Hepatic stellate cell (primary cell): ENCODE measurements at places on chromosomes 7 and 10.

DNA sequence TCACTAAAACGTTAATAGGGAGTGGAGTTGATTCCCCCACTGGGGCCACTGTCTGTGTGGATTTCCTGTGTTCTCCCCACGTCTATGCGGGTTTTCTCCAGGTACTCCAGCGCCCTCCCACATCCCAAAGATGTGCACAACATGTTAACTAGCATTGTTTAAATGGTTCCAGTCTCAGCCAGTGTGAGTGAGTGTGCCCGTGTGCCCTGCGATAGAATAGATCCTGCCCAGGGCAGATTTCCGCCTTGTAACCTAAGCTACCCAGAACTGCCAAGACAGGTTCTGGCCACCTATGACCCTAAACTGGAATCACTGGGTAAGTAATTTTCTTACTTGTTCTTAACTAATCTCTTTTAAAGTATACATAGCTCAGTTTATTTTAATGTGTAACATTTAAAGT, 58.5 kb downstream of the CCDC6 start:
- DNase-seq = no peak

DNA sequence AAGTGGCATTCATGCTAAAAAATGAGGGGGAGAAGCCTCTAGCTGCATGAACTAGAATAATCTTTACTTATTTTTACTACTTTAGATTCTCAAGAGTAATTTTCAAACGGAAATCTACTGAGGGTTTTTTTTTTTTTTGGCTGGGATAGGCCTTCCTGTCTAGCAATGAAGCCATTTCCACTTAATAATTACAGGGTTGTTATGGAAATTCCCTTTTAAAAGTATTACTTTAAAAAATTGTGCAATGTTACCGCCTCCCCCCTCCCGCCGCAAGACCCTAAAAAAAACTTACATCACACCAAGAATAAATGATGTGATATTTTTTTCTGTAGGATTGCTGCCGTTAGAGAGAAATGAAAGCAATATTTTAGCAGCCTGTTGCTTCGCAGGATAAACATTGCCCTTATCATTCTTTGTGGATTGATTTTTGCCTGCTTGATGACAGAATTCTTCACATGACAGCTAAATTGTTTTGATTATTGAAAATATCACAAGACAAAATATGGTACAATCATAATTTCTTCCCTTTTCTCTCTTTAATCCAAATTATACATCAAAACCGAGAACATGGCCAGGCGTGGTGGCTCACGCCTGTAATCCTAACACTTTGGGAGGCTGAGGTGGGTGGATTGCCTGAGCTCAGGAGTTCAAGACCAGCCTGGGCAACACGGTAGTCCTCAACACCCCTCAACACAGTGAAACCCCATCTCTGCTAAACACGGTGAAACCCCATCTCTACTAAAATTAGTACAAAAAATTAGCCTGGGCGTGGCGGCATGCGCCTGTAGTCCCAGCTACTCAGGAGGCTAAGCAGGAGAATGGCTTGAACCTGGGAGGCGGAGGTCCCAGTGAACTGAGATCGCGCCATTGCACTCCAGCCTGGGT, 32.8 kb downstream of the ARL4A start:
- DNase-seq = no peak

DNA sequence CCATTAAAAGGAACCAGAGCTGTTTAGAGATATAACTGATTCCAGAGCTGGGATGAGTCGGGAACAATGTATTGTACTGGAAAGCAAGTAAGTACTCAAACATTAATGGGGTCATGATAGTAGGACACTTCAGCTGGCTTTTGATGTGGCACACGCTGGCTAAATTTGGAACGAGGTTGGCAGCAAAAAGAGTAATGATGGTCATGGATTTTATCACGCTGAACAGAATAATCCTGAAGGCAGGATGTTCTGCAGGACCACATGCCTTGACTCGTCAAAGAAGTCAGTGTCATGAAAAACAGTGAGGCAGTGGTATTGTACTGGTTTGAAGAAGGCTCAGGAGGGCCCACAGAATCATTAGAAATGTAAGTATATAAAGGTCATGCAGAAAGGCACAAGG, 220.3 kb downstream of the SNX13 start:
- DNase-seq = no peak

DNA sequence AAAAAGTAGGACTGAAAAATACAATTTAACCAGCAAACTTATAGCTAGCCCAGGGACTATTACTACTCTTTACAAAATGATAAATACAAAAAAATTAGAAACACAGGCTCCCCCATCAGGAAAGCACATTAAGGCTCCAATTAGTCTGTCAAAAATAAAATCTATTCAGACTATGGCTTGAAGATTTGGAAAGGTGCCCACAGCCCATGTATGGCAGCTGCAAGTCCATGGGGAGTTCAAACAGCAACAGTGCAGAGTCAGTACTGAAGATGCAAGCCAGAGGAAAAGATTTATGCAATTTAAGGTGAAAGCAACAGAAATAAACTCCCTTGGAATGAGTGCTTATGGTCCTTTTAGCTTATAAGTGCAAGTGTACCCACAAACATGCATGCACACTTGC, 29.7 kb downstream of the IMMP2L start:
- no peak for DNase-seq

GRCh38 chr10:48463318-48464003, 141.4 kb downstream of the ARHGAP22 start:
- peak; percentile 72 for DNase-seq

- no peak for DNase-seq
Measured at GRCh38 chr7:80053124-80053523, 81.5 kb upstream of the GNAI1 start.

DNA sequence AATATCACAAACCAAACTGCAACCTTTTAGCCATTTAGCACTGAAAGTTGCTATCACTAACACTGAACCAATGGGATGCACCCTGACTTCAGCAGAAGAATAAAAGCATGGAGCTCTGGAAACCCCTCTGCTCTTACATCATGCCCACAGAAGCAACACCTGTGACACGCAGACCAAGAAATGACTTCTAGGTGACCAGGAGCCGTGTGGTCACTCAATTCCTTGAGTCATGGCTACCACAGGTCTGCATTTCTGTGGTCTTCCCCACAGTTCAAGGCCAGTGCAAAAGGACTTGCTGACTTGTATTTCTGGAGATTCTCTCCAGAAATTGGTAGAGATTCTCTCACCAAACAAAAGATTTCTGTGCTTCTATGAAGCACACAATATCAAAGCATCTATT, 38.3 kb downstream of the NRCAM start:
- no peak for DNase-seq

- no peak for DNase-seq
Measured at GRCh38 chr10:102324061-102324460, 71.4 kb upstream of the NFKB2 start.

DNA sequence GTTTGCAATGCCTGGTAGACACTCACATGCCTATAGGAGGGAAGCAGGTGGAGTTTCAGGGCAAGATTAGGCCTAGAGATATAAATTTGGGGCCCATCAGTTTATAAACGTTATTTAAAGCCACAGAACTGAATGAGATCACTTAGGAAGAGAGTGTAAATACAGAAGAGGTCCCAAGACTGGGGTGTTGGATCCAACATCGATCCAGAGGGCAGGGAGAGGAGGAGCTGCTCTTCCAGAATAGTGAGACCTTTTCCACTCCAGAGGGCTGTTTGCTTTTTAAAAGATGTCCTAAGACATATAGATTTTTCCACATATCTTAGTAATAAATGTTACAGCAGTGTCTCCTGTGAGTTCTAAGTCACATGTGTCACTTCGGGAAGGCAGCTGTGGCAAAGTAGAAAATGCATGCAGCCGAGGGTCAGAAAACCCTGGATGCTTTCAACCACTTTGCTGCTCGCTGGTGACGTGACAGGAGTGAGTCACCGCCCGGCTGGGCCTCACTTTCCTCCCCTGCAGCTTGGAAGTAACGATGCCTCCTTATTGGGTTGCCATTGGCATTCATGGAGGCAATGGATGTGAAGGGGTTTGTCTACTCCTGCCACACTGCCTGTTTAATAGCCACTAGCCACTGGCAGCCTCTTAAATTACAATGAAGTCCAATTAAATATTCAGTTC, 95.4 kb downstream of the TRIL start:
- DNase-seq = no peak

DNA sequence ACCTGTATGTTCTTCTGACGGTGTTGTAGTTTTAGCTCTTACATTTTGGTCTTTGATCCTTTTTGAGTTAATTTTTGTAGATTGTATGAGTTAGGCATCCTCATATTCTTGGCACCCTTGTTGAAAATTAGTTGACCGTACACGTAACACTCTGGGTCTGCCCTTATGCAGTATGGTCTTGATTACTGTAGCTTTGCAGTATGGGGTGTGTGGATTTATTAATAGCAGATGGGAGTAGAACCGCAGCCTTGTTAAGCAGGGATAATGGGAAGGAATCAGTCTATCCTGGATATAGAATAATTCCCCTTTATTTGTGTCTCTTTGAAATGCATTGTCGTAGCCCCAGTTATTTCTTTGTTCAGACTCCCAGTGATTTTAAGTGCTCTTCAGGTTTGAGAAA, 95.5 kb downstream of the UBE3C start:
- DNase-seq = no peak

- DNase-seq = no peak
Measured at GRCh38 chr10:7279303-7279702, 131.5 kb downstream of the SFMBT2 start.

DNA sequence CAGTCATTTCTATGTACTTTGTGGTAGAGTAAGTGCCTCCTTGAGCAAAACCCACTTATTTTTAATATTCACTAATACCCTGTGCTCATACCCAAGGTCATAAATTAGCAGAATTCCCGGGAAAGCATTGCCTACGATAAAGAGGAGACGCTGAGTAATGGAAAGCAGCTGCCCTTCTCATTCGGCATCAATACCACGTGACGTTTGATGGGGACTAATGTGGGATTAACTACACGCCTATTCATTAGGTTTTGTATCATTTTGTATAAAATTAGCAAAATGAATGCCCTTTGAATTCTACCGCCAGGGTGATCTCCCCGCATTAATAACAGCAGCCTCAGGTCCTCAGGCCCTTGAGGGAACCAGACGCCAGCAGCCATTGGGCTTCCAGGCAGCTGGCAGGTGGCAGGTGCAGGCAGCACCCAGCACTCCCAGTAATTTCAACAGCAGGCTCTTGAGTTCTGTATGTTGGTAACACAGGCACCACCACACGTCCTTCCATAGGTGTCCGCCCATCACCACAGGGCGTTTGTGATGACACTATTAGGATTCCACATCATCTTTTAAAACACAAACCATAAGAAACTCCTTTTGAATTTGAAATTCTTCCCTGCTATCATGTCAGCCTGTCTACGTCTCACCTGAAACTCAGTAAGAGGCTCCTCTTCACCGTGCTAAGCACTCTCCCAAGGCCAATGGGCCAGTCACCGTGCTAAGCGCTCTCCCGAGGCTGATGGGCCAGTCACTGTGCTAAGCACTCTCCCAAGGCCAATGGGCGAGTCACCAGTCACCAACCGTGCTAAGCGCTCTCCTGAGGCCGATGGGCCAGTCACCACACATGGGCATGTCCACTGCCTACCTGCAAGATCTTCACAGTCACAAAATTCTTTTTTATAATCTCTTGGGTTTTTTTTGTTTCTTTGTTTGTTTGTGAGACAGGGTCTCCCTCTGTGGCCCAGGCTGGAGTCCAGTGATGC, 509.4 kb downstream of the PTPRN2 start:
- no peak for DNase-seq

GRCh38 chr10:5775685-5776084, 37.5 kb downstream of the GDI2 start:
- no peak for DNase-seq

GRCh38 chr7:3408814-3409595, 108.0 kb downstream of the SDK1 start:
- no peak for DNase-seq

DNA sequence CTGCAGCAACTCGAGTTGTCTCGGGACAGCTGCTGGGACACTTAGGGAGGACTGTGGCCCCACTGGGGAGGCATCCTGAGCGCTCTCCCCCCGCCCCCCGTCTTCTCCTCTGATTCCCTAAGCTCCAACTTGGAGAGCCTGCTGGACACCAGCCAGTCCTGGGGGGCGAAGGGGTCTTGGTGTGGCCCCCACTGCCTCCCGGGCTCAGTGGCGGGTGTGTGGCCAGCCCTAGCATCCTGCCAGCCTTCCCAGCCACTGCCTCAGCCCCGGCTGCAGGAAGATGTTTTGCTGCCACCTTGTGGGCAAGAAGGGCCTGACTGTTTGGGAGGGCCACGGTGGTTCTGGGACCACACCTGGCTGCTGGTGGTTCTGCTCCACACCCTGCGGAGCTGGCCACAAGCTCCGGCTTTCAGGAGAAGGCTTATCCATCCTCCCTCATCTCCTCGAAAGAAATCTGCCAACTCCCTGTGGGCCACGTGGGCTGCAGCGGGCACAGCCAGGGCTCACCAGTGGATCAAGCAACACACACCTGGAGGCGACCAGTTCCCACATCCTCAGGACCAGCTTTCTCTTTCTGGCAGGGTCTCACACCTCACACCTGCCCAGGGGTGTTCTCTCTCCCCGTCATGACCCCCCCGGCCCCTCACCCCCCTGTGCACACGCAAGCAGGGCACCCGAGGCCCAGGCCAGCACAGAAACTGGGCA, 24.8 kb downstream of the AGAP3 start:
- DNase-seq = peak; percentile 96
